ENCODE measurements at places on chromosomes 16 and 17. TPM values are rescaled to one million over a fixed set of nuclear protein-coding genes. Genes with fewer than 3 reads are reported as not detected.

DNA sequence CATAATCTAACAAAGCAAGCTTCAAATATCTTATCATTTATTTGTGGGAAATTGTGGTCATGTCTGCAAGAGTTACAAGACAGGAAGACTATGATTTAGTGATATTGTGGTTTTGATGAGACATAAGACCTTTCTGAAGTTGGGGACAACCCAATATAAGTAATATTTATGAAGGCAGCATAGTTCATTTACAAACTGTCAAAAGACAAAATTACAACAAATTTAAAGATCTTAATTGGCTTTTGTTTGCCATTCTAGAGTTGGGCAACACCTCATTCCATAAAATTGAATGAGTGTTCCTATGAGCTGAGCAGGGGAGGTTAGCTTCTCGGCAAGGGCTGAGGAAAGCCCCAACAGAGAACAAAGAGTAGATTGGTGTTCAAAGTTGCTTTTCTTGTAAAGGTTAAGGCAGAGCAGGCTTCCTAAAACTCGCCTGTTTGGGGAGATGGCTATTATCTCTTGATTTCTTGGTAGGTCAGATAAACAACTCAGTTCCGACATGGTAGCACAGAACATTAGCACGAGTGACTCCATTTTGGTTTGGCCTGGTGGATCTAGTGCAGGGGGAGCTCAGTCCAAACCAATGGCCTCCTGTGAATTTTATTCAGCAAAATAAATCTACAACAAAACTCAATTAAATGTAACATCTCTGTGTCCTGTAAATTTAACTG, 10.9 kb upstream of the MMD start:
- no peak for DNase-seq

Gene C16orf86
- 3.8 TPM for total RNA-seq

DNA sequence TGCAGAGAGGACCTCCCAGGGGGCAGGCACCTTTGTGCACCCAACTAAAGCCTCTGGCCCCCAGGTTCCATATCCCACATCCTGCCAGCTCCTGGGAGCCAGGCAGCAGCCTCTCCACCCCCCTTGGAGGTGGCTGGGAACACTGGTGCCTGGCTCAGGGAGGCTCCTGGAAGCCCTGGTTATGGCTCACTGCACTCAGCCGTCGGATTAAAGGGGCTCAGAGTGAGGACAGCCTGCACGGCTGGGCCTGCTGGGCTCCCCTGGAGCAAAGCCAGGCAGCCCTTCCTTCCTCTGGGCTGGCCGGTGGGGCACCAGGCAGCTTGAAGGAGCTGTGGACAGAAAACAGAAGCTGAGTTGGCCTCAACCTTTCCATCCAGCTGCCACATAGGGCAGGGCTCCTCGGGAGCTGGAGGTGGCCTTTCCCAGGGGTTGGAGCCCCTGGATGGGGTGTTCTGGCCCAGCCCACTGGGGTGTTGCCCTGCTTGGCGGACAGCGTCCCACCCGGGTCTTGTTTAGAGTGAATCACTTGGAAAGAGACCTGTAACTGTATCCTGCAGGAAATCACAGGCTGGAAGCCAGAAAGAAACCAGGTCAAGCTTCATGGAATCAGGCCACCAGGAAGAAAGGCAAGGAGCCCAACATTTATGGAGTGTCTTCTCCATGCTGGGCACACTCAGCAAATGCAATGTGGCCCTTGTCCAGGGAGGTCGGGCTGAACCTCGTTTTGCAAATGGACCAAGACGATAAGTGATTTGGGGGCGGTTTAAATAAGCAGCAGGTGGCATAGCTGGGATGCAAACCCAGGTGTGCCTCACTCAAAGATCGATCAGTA, 253.3 kb downstream of the SOX9 start:
- DNase-seq = no peak

Gene FBXL16
- total RNA-seq = 3.6 TPM

GRCh38 chr17:36616061-36617029, 15.0 kb downstream of the MRM1 start:
- no peak for DNase-seq

DNA sequence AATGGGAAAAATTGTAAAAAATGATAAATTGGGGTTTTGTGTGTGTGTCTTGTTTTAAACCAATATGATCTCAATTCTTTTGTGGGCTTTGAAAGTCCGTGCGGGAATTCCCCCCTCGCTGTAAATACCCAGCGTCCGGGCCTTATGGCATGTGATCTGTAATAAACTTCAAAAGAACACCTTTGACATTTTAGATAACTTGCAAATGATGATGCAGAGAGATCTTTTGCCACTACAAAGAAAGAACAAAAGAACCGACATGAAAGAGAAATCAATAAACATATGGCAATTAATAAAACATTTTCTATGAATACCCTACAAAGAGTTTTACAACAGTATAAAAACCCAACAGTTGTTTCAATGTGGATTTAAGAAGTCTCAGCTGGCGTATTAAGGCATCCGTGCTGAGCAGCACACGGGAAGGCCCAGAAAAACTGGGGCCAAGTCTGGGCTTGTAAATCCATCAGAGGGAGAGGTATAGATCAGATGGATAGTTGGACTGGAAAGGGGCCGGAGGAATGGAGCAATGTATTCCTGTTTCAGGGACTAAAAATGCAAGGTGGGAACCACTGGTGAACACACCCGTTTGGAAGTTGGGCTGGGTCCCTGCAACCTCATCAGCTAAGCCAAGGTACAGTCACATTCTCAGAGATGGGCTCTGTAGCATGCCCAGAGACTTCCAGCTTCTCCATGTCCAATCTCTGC, 115.2 kb downstream of the IRX5 start:
- DNase-seq = no peak

GRCh38 chr17:34220752-34221395, 34.2 kb upstream of the CCL2 start:
- no peak for DNase-seq

- no peak for DNase-seq
Observed at GRCh38 chr17:74578979-74579378, 11.7 kb upstream of the CD300H start.

DNA sequence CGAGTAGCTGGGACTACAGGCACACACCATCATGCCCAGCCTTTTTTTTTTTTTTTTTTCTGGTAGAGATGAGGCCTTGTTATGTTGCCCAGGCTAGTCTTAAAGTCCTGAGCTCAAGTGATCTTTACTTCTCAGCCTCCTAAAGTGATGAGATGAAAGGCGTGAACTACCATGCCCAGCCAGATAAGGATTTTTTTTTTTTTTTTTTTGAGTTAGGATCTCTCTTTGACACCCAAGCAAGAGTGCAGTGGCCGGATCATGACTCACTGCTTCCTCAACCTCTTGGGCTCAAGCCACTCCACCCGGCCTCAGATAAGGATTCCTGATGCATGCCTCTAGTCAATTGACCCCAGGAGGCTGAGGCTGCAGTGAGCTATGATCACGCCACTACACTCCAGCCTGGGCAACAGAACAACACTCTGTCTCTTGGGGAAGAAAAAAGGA, 11.2 kb upstream of the PLEKHG4 start:
- DNase-seq = no peak

Gene TMEM238L
- not detected for total RNA-seq

DNA sequence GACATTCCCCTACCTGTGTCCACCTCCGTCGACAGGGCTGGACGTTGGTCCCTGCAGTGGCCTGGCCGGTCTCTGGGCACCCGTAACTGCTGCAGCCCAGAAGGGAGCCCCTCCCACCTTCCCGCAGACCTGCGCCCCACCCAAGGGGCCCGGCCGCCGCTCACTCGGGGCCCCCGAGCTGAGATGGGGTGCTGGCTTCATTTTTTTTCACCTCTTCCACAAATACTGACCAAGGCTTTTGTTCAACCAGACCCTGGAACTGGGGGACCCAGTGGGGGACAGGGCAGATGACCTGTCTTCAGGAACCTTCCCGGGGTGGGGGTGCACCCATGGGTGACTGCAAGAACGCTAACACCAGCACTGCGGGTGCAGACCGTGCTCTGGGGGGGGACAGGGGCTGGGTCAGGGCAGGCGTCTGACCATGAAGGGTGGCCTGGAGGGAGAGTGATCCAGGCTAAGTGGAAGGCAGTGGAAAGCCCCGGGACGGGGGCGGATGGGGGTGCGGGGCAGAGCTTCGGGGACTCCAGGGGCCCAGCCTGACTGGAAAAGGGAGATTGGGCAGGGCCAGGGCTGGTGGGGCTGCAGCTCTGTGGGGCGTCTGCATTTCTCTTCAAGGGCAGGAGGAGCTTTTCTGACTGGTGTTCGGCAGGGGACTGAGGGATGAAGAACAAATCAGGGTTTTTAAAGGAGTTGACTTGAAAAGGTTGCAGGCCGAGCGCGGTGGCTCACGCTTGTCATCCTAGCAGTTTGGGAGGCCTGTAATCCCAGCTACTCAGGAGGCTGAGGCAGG, 42.3 kb downstream of the SLC7A5 start:
- no peak for DNase-seq

GRCh38 chr17:28347261-28347891, 10.0 kb downstream of the POLDIP2 start:
- DNase-seq = peak; percentile 60

DNA sequence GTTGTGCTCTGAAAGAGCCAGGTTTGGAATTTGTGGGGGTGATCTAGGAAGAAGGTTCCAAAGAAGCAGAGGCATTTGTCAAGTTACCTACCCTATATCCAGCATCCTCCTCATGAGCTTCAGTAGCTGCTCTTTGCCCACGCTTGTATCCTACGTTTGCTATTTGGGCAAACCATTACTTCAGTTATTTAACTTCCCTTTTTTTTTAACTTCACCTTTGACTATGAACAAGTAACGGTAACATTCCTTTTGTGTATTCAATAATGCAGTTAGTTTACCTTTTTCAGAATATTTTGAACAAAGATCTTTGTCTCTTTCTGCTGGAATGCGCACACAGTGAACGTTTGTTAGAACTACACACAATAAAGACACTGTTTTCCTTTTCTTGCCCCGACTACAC, 41.5 kb downstream of the CYB5B start:
- no peak for DNase-seq

DNA sequence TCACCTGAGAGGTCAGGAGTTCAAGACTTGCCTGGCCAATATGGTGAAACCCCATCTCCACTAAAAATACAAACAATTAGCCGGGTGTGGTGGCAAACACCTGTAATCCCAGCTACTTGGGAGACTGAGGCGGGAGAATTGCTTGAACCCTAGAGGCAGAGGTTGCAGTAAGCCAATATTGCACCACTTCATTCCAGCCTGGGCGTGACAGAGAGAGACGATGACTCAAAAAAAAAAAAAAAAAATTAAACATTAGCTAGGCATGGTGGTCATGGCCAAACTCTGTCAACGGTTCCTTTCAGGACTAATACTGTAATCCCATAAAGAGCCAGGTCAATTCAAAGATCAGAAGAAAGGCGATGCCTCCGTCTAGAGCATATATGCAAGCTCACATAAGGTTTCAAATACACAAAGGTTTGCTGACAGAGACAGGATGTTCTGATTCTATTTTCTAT, 2.4 kb downstream of the RNF157 start:
- DNase-seq = no peak

Gene PPP1R27
- total RNA-seq = not detected

Gene RAMP2
- total RNA-seq = 114 TPM

DNA sequence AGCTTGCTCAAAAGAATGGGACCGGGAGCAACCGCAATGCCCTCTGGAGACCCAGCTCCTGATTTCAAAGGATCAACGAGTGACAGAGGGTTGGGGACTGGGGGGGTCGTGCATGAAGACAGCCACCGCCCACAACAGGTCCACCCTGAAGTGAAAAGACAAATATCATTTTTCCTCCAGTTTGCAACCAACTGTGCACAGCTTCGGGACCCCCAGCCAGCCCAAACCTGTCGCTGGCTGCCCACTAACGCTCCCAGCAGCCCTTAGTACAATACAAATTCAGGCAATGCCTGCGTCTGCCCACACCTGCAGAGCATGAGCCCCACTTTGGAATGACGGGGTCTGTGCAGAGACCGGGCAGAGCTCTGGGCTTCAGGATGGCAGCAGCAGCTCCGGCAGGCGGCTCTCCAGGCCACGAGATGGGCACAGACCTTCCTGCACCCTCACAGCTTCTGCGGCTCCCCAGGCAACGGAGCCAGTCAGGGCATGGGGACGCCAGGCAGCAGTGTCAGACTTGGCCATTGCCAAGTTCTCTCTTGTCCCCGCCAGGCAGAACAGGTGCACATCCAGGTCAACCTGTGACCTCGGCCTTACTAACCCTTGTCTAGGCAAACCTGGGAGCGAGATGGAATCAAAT, 60.1 kb downstream of the TBC1D16 start:
- DNase-seq = peak; percentile 51

GRCh38 chr17:2266865-2267228, 36.7 kb downstream of the SMG6 start:
- no peak for DNase-seq

GRCh38 chr16:84789431-84789830, 30.4 kb upstream of the CRISPLD2 start:
- DNase-seq = no peak

DNA sequence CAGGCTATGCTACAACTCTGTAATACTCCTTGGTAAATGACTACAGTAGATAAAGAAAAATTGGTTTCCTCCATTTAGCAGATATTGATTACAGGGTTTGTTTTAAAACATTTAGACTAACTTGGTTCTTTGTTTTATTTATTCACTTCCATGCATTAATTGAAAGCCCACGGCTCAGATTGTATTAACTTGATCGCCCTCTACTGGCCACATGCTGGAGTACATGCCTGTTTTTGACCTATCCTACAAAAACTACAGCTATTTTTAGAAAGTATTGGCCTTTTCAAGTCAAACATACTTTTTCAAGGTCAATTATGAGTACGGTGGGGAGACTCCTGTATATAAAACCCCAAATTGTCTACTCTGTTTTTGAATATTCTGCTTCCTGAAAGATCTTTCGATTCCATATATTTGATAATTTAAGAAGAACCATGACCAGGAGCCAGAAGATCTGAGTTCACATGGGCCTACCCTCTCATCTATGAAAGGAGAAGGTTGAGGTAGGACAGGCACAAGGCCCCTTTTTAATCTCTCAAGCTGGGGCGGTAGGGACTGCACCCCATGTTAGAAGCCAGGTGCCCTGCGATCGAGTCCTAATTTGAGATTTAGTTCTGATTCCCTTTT, 51.8 kb downstream of the CA10 start:
- no peak for DNase-seq

DNA sequence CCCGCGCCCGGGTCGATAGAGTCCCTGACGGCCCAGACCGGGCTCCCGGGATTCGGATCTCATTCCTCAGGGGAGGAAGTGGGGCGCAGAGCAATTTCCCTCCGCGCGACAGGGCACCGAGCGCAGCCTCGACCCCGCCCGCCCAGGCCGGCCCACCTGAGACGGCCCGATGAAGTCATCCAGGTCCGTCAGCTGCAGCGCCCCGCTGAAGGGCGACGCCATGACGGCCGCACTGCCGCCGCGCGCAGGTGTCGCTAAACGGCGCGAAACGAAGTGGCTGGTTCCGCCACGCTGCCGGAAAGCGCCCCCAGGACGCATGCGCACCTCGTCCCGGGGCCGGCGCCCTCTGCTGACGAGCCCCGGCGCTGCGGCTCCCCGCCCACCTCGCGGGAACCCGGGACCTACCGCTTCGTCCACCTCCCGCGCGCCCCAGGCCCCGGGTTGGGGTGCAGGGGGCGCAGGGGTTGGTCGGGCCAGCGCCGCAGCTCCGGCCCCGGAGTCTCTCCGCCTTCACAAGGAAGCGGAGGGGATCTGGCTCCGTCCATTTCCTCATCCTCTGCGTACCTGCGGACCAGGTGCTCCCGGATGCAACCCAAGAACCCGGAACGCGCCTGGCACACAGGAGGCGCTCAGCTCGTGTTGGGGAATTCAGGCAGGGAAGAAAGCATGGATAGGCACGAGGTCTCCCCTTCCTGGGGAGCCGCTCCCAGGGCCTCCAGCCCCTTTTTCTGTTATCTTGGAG, at the start of gene CIAO3:
Gene CIAO3, minus strand, starts transcription at position 234 of the 742 bp plus-strand sequence. Its CDS starts 12 bp downstream, at position 222.
- DNase-seq = peak; percentile 95

GRCh38 chr16:23013484-23013883, 135.8 kb downstream of the USP31 start:
- no peak for DNase-seq
